Left renal pelvis (tissue), 4 donors: ENCODE measurements at places on chromosomes 6 and 20. TPM values are rescaled to one million over a fixed set of nuclear protein-coding genes. Genes with fewer than 3 reads are reported as not detected.

The KCNQ5 gene
- polyA plus RNA-seq, result 0.14 TPM

The BTN2A1 gene
- 33.5 TPM for polyA plus RNA-seq

The FABP7 gene
- 0.29 TPM for polyA plus RNA-seq

The GTSF1L gene
- polyA plus RNA-seq, result not detected

The SEMG1 gene
- not detected for polyA plus RNA-seq

The EPHA7 gene
- polyA plus RNA-seq, result 38.3 TPM

The STX11 gene
- polyA plus RNA-seq, result 1.0 TPM
